ENCODE measurements at places on chromosomes 5 and 9. TPM values are rescaled to one million over a fixed set of nuclear protein-coding genes. Genes with fewer than 3 reads are reported as not detected.

DNA sequence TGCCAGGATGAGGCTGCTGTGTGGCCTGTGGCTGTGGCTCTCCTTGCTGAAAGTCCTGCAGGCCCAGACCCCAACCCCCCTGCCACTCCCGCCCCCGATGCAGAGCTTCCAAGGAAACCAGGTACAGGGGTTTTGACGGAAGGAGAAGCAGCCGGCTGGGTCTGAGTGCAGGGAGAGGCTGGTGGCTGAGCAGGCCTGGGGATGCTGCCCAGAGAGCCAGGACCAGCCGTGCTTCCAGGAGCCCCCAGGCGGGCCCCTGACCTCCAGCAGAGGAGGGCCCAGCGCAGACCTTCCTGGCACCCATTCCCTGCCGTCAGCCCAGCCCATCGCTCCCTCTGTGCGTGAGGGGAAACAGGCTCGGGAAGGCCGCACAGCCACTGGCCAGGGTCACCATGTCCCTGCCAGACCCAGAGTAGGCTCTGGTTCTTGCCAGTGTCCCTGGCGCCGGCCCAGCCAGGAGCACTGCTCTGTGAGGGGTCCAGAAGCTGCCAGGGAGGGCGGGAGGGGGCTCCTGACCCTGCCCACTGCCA, 313 bp downstream of the LCN12 start:
- peaks cover 4% of the 10 kb centered on the region for H3K4me1 ChIP-seq
- no peaks in the 10 kb centered on the region for H3K27me3 ChIP-seq
- no peak for DNase-seq

GRCh38 chr5:33715661-33716060, 176.1 kb downstream of the ADAMTS12 start:
- H3K36me3 ChIP-seq: peaks cover 3% of the 10 kb centered on the region
- no peak for DNase-seq
- no peaks in the 10 kb centered on the region for H3K27me3 ChIP-seq
- no peak overlapping the region for H3K27ac ChIP-seq
- no peaks in the 10 kb centered on the region for H3K4me1 ChIP-seq
- no peak overlapping the region for H3K4me3 ChIP-seq

GRCh38 chr5:176847726-176848290, 37.4 kb downstream of the UNC5A start:
- no peaks in the 10 kb centered on the region for H3K4me1 ChIP-seq
- no peaks in the 10 kb centered on the region for H3K36me3 ChIP-seq
- DNase-seq: no peak
- H3K27me3 ChIP-seq: no peaks in the 10 kb centered on the region
- no peak overlapping the region for H3K27ac ChIP-seq
- no peak overlapping the region for H3K4me3 ChIP-seq

DNA sequence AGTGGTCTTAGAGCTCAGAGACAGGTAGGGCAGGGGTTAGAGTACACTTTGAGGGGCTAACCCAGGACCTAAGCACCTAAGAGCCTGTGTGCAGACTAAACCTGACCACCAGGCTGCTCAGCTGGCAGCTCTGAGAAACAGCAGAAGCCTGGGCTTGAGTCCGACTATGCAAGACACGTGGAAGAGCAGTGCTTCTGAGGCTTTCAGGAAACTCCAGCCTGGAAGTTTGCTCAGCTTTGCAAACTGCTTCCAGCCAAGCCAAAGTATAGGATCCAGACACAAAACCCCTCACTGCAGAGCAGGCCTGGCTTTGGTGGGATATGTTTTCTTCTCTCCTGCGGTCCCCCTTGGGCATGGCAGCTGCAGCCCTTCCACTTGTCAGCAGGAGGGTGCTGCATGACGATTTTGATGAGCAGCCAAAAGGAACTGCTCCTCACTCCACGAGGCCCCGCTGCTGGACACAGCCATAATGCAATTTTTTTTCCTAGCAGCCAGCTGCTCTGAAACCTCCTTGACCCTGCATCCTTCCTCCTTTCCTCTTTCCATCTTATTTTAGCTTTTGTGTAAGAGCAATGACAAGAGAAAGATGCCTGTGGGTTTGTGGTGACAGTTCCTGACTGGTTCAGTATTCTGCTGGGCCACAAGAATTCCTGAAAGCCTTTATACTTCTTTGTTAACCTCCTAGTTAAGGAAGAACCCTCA, 123.1 kb downstream of the LIFR start:
- DNase-seq: no peak
- H3K4me1 ChIP-seq: peaks cover 17% of the 10 kb centered on the region
- H3K4me3 ChIP-seq: no peak overlapping the region
- H3K36me3 ChIP-seq: no peaks in the 10 kb centered on the region

DNA sequence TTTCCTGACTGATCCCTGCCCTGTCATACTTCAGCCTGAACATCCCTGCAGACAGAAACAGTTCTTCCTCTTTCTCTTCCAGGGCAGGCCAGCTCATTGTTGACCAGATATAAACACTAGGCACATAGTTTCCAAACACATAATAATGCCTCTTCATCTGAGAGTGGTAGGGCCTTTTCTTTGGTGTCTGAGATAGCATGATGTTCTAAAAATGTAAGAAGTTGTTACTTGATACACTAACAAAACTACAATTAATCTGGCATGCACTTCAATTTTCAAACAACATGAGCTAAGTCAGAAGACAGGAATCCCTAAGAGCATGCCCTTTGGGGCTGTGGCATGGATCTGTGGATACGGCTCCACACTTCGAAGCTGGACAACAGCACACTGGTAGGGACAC, 246.6 kb downstream of the SPOCK1 start:
- no peaks in the 10 kb centered on the region for H3K36me3 ChIP-seq
- no peak for DNase-seq
- no peak overlapping the region for H3K4me3 ChIP-seq
- H3K4me1 ChIP-seq: no peaks in the 10 kb centered on the region
- no peaks in the 10 kb centered on the region for H3K27me3 ChIP-seq
- no peak overlapping the region for H3K27ac ChIP-seq

ANKRD34B gene
- 3.6 TPM for total RNA-seq

- no peak for DNase-seq
- no peak overlapping the region for H3K4me3 ChIP-seq
- no peaks in the 10 kb centered on the region for H3K36me3 ChIP-seq
- no peak overlapping the region for H3K27ac ChIP-seq
- H3K27me3 ChIP-seq: no peaks in the 10 kb centered on the region
Measured at GRCh38 chr9:78472111-78472510, 175.2 kb downstream of the PSAT1 start.

Measured in WTC11 (cell line).